ENCODE measurements at places on chromosomes 3 and 15.

DNA sequence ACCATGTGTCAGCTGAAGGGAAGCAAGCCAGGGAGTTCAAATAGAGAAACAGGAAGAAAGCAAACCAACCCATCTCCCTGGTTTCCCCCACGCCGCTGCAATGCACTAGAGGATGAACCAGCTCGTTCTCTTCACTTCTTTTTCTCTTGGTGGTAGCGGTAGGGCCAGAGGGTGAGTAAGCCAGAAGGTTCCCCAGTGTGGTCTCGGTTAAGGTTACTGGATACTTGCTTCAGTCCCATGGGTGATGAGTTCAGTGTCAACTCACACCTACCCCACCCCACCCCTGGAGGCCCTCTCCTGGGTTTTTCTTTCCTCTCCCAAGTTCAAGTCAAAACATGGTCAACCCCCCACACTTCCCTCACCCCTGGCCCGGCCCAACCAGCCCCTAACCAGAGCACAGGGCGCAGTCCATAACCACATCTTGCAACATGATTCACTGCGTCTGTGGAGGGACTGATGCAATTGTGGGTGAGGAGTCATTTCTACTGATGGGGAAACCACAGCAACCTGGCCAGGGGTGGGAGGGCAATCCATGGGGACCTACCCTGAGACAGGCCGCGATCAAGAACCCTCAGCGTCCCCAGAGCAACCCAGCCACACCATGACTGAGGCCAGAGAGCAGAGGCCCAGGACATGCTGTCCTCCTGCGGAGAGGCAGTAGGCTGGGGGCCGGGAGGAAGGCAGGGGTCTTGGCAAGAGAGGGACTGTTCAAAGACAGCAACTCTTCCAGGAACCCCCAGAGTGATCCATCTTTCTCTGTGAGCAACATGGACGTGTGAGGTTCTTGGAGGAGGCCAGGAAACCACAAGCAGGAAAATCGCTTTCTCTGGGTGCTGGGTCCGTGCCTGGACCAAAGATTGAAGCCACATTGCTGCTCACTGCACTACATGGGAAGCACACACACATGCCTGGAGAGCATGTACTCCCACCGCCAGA, 276.6 kb downstream of the UACA start:
- DNase-seq, result peak; percentile 34

GRCh38 chr3:110743202-110743601, 328.4 kb upstream of the NECTIN3 start:
- DNase-seq, result no peak

DNA sequence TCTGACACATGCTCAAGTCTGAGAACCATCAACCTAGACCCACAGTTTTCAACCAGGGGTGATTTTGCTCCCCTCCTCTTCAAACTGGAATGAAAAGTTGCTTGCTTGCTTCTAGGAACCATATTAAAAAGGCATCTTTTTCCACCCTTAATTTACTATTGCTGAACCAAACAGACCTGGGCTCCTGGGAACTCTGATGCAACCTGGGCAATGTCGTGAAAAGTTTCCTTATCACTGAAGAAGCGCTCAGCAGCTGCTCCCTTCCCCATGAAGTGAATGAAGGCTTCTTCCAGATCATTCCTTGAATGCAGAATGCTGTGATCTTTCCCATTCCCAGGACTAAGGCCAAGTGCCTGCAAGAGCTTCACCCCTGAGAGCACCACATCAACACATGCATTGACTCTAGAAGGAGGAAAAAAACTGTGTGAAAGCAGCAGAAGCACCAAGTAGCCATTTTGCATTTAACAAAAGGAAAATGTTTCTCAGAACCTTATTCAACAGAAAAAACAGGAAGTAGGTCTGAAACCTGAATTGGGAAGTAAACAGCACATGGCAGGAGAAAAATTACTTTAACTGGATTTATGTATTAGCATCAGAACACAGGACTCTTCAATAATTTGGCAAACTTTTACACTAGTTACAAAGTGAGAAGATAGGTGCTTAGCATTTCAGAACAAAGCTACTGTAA, 8.7 kb downstream of the ADPGK start:
- no peak for DNase-seq

- no peak for DNase-seq
These were observed 5.2 kb upstream of the NANOGP8 start for GRCh38 chr15:35090104-35090807.

GRCh38 chr3:87895983-87896382, 162.8 kb downstream of the CGGBP1 start:
- DNase-seq, result no peak

GRCh38 chr3:113242096-113242581, 30.8 kb downstream of the BOC start:
- DNase-seq, result no peak

GRCh38 chr3:127701280-127701911, 28.6 kb downstream of the ABTB1 start:
- no peak for DNase-seq

DNA sequence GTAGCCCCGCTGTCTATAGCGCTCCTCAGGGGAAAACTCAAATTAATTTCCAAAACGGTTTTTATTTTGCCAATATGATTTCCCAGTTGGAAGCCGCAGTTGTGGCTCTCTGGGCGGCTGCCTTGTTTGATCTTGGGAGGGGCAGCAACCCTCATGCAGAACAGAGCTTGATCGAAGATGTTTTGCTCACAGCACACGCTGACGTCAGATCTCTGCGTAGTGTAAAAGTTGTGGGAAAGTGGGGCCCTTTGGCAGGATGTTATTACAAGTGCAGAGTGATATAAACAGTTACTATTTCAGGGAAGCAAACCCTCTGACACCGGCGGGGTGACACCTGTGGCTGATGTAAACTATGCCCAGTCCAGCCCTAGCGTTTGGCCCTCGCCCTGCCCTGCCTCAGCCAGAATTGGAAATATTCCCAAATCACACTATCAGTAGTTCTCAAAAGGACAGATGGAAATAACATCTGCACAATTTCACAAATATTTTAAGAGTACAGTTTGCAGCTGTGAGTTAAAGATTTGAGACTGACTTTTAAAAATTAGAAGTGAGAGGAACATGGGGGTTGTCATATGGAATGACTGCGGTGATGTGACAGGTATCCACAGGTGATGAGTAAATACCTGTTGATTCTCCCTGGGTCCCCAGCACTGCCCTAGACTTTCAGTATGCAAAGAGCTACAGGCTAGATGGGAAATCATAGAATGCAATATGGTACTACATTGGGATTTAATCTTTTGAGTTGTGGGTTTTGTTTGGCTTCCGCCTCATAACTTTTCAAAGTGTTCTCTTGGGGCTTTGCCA, 1.7 kb downstream of the SYNM start:
- no peak for DNase-seq

GRCh38 chr15:68676011-68676605, 97.3 kb downstream of the CORO2B start:
- no peak for DNase-seq

DNA sequence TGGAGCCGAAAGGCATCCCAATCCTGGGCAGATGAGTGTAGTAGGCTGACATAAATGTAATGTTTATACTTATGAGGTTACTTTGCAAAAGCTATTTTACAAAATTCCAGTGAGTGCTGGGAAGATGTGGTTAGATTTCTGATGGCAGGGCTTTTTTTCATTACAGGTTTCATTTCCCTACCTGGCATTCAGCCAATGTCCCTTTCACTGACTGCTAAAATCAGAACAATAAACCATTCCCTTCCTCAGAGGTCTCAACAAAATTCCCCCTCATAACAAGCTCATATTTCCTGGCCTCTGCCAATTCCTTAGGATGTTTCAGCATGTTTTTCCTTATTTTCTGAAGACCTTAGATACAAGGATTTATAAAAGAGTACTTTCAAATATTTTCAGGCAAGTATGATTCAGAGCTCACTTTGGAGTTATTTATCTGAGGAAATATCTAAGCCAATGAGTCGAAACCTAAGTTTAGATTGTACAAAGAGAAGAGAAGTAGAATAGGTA, 40.9 kb upstream of the CCDC80 start:
- DNase-seq, result no peak

GRCh38 chr15:78056714-78057269, 20.7 kb downstream of the TBC1D2B start:
- no peak for DNase-seq

- DNase-seq, result no peak
These were observed 144.4 kb downstream of the MYLK start for GRCh38 chr3:123739754-123740153.

DNA sequence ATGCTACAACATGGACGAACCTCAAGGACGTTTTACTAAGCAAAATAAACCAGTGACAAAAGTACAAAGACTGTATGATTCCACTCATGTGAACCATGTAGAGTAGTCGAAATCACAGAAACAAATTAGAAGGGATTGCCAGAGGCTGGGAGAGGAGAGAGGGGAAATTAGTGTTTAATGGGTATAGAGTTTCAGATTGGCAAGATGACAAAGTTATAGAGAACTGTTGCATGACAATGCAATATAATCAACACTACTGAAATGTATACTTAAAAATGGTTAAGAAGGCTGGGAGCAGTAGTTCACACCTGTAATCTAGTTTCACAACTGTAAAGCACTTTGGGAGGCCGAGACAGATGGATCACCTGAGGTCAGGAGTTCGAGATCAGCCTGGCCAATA, 36.9 kb downstream of the PLS1 start:
- no peak for DNase-seq

All from stimulated activated CD4-positive, alpha-beta T cell treated with anti-CD3 and anti-CD28 coated beads, Interleukin-12 subunit alpha, Interleukin-12 subunit beta, amount 100 ng/mL, for 4 hours (primary cell).